ENCODE measurements at places on chromosomes 2 and 18.

DNA sequence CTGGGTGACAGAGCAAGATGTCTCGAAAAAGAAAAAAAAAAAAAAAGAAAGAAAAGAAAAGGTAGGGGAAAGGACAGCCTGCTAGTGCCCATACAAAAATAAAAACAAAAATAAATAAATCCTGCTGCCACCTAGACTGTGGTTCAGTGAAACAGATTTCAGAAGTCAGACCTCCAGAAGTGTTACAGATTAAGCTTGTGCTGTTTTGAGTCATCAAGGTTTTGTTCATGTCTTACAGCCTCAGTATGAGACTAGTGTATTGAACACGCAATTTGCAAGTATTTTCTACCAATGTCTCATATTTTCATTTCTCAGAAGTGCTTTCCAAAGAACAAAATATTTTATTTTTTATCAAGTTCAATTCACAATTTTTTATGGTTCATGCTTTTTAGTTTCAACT is 720.4 kb upstream of the GYPC start:
- DNase-seq: no peak

GRCh38 chr18:26809346-26809745 is 56.2 kb downstream of the AQP4 start:
- no peak for DNase-seq

GRCh38 chr2:14587119-14587518 is 45.4 kb upstream of the LRATD1 start:
- DNase-seq: no peak

GRCh38 chr2:241982706-241983570 is 113.4 kb downstream of the RTP5 start:
- no peak for DNase-seq

- DNase-seq: peak; percentile 58
These were observed 37.6 kb upstream of the MCM6 start for GRCh38 chr2:135913727-135914365.

DNA sequence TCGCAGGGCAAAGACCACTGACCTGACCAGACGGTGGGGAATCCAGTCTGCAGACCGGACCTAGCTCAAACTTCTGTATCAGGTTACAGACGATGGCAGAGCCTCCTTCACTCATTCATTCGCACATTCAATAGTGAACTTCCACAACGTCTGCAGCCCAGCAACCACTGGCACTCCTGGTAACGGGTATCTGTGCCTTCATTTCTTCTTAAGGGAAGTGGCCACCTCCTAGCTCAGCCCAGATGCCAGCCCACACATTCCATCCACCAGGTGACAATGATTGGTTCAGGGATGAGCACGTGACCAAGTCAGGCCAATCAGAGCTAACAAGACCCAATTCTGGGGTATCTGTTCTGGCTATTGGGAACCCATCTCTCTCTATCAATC is 15.9 kb upstream of the ARMC9 start:
- no peak for DNase-seq

DNA sequence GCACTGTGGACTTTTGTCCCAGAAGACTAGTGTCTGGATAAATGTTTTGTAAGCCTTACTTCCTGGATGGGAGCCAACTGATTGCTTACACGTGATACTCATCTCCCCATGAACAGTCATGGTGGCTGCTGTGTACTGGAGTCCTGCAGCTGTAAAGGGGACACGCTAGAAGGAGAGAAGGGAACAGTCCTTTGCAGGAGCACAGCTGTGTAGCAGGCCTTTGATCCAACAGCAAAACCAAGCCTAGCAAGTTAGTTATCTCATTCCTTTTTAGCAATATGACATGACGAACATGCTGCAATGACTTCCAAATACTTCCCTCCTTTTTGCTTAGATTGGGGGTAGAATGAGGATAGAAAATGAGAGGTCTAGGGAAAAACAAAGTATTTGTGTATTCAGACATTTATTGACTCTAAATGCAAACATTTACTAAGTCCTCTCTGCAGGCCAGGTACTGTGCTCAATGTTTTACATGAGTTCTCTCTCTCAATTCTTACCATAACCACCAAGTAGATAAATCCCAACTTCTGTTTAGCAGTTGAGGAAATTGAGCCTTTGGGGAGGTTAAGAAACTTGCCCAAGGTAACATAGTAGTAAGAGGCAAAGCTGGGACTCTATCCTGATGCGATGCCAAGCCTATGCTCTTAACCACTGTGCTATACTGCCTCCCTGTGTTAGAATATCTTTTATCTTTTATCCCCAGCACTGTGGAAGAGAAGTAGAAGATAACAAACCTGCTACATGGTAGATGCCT is 55.4 kb upstream of the CD28 start:
- peak; percentile 26 for DNase-seq

DNA sequence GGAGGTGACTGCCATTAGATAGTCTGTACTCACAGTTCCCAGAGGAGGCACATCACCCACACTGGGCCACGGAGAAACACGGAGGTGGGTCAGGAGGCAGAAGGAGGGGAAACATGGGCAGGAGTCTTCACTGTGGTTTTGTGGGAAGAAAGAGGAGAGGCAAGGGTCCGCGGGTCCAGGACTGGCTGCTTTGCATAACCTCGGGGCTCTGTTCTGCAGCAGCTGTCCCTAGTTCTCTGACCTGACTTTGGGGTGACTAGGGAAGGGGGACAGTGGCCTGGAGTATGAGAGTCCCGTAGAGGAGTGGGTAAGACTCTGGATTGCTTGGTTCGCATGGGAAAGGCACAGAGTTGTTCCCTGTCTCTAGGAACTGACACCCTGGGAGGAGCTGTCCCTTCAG is 238.3 kb upstream of the RAB6C start:
- DNase-seq: no peak

DNA sequence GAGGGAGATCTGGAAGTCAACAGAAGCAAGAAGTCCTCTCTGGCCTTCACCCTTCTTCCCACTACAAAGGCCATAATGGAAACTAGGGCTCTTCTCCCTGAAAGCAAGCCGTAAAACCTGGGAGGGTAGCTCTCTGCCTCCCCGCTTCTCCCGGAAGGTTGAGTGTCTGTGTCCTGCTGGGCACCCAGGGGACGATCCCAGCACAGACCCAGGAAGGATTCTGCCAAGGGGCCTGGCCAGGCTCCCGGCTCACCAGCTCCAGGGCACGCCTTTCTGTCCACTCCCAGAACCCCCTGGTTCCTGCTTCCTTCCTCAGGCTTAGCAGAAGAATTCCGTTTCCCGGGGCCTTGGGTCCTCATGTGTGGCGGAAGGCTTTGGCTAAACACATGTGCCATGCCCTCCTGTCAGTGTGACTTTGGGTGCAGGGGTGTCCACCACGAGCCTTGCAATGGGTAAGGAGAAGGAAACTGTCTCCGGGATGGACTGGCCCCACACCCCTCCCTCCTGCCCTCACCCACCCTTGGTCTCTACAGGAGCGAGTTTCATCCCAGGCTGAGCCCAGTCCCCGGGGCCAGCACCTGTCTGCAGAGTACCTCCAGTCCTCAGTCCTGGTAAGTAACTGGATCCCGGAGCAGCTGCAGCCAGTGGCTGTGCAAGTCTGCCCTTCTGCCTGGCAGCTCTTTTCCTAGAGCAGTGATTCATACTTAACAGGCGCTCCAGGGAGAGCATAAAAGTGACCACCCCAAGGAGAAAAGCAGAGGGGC is 135.8 kb downstream of the TPO start:
- DNase-seq: peak; percentile 31

DNA sequence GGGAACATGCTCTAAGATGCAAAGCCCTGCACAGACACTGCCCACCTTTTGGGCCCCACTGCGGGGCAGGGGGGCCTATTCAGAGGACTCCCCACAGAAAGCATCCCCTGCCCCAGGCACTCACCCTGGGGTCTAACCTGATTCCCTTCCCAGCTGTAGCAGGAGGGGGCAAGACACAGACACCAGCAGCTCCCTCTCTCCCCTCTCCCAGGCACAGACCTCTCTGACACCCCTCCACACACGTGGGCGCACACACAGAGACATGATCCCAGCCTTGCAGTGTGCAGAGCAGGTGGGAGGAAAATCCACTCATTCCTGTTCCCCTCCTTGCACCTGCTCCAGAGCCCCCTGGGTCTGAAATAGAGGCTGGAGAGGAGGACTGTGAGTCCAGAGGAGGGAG is 10.7 kb downstream of the TNS1 start:
- DNase-seq: no peak

All from NCI-H2171 treated with DMSO at 0.1 percent for 48 hours (cell line).